ENCODE measurements at places on chromosomes 12 and 14.

GRCh38 chr12:96140174-96140573, 54.0 kb upstream of the ELK3 start:
- no peak for DNase-seq

GRCh38 chr12:65742018-65743010, 82.0 kb upstream of the HMGA2 start:
- DNase-seq = no peak

DNA sequence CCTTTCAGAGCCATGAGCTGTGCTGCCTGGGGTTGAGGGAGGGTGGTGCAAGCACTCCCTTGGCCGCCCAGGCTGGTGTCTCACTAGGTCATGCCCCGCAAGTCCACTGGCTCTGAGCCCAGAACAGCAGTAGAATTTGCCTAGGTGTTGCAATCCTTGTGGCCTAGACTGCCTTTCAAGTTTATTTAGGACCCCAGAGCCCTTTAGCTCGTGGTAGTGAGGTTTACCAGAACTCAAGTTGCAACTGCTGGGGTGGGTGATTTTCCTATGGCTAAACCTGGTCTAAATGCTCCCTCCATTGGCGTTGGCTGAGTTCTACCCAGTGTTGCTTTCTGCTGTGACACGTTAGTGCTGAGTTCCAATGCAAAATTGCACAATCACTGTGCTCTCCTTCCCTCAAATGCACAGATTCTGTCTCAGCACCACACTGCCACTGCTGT, 287.2 kb downstream of the BCAT1 start:
- peak; percentile 82 for DNase-seq

GRCh38 chr12:64142382-64142781, 79.7 kb downstream of the KICS2 start:
- DNase-seq = no peak

DNA sequence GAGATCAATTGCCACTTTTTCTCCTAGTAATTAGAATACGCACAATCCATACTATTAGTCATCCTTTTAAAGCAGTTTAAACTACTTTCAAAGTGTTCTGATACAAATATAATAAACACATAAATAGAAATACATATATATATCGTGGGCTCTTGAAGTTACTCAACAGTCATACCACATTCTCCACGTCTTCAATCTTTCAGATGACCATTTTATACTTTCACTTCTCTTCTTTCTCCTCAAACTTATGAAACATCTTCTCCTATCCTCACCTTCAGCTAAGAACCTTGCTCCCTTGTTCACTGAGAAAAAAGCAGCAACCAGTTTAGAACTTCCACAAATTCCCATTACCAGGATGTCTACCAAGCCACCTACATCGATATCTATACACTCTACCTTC, 19.2 kb downstream of the CEP290 start:
- no peak for DNase-seq

GRCh38 chr12:54980341-54980740, 4.2 kb downstream of the TESPA1 start:
- no peak for DNase-seq

All from lower lobe of right lung (tissue), 2 donors.